ENCODE measurements at places on chromosomes 2 and 18.

GRCh38 chr2:20282916-20283592, 58.1 kb upstream of the SDC1 start:
- peak; percentile 90 for DNase-seq

DNA sequence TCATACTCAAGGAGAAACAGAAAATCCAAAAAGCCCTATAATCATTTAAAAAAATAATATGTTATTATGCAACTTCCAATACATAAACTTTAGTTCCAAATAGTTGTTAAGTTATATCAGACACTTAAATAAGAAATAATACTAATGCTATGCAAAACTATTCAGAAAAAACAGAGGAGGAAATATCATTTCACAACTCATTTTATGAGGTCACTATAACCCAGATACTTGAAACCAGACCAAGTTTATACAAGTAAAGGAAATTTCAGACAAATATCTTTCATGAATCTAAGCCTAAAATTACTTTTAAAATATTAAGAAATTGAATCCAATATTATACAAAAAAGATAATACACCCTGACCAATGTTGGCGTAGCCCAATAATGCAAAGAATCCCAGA, 260.8 kb downstream of the CD226 start:
- no peak for DNase-seq

DNA sequence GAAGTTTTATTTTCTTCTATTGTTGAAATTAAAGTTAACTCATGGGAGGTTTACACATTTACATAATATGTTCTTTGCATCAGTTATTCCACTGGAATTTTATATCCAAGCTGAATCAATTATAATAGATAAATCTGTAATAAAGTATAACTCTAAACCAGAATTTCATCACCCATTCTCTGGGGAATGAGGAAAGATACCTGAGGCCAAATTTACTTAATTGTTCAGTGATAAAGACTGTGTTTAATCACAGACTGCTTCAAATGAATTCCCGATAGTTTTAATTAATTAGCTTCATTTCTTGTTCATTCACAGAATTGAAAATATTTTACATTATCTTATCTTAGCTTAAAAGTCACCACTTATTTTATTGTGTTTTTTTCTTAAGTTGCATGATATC, 562.5 kb downstream of the ERBB4 start:
- DNase-seq, result no peak

GRCh38 chr2:30931841-30932407, 124.7 kb upstream of the CAPN13 start:
- no peak for DNase-seq

GRCh38 chr2:30639836-30640235, 167.4 kb downstream of the CAPN13 start:
- no peak for DNase-seq

DNA sequence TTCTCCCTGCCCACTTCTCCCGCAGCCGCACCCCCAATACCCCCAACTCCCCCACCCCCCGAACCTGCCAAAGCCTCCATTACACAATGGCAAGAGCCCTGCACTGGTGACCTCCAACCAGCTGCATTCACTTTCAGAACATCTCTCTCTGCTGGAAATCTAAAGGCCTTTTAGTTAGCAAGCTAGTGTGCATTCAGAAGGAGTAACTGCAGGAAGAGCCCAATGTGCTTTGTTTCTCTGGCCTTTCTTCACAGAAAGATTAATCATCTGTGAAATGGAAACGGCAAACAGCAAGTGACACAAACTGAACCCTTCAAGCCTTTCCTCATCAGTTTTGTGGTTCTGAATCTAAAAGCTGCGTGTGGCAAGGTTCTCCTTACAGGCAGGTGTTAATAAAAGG, 124.2 kb downstream of the OLA1 start:
- no peak for DNase-seq

GRCh38 chr2:136281281-136282114, 163.5 kb upstream of the CXCR4 start:
- DNase-seq, result peak; percentile 35

DNA sequence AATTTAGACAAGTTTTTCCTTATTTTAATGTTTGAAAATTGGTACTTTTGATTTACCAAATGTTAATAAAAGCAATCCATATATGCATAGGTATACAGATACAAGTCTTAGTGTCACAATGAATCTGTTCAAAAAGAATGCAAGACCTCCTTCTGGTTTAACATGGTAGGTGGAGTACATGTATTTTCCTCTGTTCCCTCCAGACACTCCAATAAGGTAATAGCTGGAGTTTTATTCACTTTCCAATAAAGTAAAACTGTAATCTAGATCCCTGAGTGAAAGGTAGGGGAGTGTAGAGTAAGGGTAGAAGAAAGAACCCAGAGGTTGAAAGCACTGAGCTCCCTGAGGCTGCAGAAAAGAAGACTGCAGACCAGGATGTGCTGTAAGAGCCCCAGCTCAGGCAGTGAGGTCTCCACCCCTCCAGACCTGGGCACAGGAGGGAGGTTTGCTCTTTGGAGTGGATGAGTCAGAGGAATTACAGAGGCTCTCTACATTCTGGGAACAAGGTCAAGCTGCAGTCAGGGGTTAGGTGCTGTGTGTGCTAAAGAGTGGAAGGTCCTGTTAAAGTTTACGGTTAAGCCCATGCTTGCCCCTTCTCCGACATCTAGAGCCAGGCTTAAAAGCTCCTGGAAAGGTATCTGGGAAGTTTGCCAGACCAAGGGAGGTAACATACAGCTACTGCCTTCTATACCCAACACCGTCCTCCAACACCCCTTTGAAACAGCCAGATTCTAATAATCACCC, 27.6 kb upstream of the STAT1 start:
- no peak for DNase-seq

DNA sequence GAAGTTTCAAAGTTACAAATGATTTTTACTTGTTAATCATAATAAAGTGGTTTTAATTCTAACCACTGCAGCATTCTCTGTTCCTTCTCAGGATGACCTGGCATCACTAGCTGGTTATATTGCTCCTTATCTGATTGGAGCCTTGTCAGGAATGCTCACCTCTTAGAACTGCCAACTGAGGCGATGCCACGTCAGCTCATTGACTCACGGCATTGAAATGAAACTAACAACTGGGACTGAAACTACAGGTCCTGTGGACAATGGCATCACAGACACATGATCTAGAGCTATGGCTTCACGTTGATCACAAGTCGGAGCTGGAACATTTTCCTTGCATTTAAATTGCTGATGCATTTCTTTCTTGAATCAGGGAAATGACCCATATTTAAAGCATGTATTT, 54.9 kb upstream of the MAP2 start:
- DNase-seq, result peak; percentile 15

DNA sequence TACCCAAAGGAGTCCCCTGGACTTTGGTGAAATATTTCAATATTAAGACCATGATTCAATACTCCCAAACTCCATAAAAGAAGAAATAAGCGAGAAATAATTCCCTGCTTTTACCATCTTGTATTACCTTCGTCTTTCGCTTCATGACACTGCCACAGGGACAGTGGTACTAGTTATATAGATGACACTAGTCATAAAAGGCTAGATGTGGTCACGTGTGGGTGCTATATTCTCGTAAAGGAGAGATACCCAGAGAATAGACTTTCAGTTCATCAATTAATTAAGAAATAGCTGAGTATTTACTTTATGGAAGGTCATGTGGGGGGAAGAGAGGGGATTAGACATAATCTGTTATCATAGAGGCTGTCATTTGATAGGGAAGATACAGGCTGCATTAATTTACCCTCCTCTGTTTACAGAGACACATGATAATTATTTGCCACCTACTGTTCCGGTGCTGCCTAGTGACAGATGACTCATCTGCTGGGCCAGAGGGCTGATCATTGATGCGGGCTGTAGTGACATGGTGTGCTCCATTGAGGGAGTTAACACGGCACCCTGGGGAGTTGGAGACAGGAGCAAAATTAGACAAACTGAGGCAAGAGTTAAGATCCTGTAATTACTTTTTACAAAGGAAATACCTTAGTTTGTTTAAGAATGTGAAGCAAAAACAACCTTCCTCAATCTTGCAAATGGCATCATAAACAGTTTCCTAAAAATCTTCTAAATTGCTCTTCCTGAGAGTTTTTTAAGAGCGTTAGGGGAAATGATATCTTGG, 78.2 kb upstream of the ITGB6 start:
- no peak for DNase-seq

DNA sequence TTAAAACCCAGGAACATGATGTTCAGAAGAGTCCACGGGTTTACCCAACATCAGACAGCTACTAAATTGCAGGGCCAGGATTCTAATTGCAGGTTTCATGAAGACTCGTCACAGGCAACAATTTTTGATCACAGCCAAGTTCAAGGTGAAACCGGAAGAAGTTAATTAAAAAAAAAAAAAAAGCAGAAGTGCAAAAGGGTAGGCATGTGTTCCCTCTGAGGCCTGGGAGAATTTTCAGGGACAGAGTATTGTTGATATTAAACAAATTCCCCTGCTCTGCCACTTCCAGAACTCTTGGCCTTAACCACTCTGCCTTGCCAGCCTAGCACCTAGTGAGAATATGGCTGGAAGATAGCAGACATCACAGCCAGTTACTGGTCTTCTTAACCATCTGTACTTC, 99.4 kb upstream of the TRIB2 start:
- no peak for DNase-seq

Measured in BE2C (cell line).